Caco-2 (cell line): ENCODE measurements at places on chromosomes 16 and 17.
A peak's percentile ranks its signal among the peaks of the same experiment; 100 is the strongest.

GRCh38 chr17:46974086-46974485 lies 5.0 kb downstream of the RPRML start:
- DNase-seq = no peak

DNA sequence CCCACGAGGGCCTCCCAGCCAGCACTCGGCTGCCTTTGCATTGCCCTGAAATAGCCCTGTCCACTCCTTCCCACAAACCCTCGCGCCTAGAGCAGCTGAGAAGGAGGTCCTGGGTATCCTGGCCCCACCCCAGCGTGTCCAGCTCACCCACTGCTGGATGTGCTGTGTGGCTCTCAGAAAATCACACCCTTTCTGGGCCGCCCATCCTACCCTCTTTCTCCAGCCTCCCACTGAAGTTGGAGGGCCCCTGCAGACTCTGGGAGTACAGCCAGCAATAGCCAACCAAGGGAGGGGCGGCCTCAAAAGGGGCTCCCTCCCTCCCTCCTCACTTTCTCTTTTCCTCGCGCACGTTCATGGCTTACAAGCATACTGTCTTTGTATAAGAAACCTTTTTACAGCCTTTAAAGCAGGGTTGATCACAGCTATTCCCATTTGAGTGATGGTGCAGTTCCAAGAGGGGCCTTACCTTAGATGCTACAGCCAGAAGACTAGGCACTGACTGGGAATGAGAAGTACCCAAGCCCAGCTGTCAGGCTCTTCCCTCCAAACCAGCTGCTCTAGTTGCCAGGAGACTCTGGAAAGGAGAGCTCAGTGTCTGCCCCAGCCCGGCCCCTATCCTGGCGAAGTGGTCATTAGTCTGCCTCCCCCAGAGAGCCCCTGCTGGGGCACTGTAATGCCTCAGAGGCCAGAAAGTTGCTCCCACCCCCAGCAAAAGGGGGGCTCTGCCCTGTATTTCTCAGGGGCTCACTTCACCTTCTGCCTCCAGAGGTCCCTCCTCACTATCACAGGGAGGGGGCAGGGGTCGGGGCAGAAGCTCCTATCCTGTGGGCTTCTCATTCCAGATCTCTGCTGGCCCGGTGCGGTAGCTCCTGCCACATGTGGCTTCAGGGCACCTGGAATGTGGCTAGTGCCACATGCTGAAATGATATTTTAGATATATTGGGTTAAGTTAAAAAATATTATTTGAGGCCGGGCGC lies 38.1 kb downstream of the DCAKD start:
- no peak for DNase-seq

DNA sequence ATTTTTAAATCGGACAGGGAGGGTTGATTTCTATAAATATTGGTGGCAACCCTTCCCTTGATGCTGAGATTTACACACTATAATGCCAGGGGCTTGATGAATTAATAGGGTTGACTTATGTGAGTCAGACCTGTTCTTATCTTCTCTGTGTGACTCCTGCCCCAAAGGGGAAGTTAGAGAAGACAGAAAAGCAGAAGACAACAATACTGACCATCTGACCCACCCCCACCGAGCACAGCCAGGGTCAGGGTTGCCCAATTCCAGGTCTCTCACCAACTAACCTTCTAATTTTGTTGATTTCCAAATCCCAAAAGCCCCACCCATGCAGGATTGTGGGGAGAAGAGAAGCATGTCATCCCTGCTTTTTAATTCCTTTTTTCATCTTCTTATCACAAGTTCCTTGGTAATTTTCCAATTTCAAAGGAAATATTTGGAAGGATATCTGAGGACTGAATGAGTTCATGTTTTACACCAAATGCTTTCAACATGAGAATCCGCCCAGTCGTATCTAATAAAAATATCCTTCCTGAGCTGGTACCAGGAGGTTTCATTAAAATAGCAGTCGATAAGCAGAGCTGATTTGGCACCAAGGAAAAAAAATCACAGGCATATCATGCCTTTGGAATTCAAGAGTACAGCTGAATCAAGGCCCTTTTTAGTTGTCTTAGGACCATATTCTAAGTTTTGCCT lies 603.4 kb upstream of the CDH11 start:
- no peak for DNase-seq

DNA sequence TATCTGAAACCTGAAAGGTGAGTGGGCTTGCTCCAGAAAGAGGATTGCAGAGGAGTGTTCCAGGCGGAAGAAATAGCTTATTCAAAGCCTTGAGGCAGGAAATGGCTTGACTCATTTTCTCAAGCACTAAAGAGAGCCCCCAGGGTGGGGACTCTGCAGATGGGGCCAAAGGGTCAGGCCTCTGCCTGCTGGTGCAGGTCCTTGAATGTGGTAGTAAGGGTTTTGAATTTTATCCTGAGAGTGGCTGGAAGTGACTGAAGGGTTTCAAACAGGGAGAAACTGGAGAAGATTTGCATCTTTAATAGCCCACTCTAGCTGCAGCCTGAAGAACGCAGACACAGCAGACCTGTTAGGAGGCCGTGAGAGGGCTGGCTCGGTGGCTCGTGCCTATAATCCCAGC lies 144.4 kb downstream of the CCT6B start:
- no peak for DNase-seq

- DNase-seq = no peak
Observed at GRCh38 chr17:45743626-45744326, 40.3 kb upstream of the CRHR1 start.

GRCh38 chr16:23999663-24000062 lies 163.9 kb downstream of the PRKCB start:
- DNase-seq = no peak

GRCh38 chr16:85365120-85365519 lies 248.0 kb upstream of the GSE1 start:
- peak; percentile 57 for DNase-seq

- no peak for DNase-seq
Observed at GRCh38 chr16:12062343-12063003, 85.9 kb downstream of the SNX29 start.

- no peak for DNase-seq
Observed at GRCh38 chr16:74035816-74036215, 260.8 kb upstream of the PSMD7 start.

- DNase-seq = no peak
Observed at GRCh38 chr16:25950586-25951281, 259.0 kb downstream of the HS3ST4 start.

DNA sequence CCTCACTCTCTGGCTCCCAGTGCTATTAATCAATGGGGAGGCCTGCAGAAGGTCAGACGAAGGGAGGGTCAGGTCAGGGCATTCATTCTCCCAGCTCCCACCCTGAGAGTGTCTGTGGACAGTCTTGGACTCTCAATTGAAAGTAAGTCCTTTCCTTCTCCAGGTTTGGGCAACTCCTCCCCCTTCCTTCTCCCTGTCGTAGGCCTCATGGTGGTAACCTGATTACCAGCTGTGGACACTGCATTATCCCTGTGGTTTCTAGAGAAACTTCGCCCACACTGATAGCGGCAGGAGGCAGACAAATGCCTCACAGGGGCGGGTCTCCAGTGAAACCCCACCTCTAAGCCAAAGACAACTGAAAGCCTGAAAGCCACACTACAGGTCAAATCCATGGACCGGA lies 57.7 kb upstream of the SLC25A19 start:
- DNase-seq = peak; percentile 52

DNA sequence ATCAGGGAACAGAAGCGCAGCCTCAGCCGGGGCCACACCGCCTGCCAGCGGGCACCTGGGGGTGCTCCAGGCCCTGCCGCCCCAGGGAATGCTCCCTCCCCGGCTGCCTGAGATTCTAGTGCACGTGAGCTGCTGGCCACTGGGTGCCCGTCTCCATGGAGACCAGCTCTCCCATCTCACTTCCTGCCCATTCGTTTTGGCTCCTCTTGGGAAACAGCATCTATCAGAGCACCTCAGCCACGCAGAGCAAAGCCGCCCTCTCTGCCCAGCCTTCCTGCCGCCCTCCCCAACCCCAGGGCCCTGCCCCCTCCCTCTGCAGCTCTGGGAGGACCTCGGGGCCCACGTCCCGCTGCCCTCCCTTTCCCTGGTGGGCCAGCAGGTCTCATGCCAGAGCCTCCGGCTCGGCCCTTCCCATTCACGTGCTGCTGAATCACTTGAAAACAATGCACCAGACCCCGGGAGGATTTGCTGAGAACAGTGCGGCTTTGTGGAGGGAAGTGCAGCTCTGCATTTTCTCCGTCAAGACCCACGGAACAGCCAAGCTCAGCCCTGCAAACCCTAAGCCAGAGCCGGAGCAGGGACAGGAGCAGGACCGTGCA lies 19.4 kb downstream of the CEP295NL start:
- peak; percentile 95 for DNase-seq

DNA sequence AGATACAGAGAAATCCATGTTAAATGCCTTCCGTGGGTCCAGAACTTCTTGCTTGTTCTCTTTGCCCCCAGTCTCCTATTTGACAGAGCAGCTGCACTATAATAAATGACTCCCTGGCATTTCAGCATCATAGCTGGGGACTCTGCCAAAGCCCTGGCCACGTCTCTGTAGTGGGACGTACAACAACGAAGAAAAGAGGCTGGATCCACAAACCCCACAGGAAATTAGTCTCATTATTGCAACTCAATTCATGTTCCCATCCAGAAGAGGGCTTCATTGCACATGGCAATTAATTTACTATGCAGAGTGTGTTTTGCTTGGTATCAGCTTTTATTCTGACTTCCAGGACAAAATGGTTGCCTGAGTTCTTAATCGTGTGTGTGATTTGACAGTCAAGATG lies 121.3 kb downstream of the CDH13 start:
- DNase-seq = no peak

- DNase-seq = no peak
Observed at GRCh38 chr17:64084086-64084939, 45.6 kb downstream of the ERN1 start.

- no peak for DNase-seq
Observed at GRCh38 chr17:50822550-50822949, 12.8 kb upstream of the WFIKKN2 start.

DNA sequence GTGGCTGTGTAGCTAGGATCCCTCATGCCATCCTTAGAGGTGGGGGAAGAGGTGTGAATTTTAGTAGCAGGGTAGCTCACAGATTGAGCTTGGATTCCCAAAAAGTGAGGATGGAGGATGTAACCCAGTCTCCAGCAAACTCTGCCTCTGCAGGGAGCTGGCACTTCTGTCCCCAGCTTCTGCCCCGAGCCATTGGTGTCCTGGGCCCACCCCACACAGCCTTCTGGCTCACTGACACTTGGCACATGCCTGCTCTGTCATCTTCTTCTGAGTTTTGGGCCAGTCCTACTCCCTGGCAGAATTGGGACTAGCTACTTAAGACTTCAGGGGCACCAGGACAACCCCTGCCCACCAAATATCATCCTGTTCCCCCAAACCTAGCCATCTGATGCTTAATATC lies 2.3 kb downstream of the CACNG5 start:
- no peak for DNase-seq

DNA sequence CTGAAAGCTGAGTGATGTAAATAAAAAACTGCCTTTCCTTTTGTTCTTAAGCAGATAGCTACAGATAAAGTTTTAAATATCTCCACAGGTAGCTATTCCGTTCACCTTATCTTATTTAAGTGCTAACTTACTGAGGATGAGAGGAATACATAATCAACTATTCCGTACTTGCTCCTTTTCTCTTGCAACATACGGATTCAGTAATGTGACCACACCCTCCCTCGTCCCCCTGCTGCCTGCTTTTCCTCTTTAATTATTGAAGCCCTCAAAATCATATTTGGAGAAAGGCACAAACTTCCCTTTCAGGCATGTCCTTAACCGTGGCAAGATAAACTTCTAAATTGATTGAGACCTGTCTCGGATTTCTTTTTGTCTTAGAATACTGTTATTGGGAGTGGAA lies 101.4 kb downstream of the MAP2K4 start:
- DNase-seq = no peak

DNA sequence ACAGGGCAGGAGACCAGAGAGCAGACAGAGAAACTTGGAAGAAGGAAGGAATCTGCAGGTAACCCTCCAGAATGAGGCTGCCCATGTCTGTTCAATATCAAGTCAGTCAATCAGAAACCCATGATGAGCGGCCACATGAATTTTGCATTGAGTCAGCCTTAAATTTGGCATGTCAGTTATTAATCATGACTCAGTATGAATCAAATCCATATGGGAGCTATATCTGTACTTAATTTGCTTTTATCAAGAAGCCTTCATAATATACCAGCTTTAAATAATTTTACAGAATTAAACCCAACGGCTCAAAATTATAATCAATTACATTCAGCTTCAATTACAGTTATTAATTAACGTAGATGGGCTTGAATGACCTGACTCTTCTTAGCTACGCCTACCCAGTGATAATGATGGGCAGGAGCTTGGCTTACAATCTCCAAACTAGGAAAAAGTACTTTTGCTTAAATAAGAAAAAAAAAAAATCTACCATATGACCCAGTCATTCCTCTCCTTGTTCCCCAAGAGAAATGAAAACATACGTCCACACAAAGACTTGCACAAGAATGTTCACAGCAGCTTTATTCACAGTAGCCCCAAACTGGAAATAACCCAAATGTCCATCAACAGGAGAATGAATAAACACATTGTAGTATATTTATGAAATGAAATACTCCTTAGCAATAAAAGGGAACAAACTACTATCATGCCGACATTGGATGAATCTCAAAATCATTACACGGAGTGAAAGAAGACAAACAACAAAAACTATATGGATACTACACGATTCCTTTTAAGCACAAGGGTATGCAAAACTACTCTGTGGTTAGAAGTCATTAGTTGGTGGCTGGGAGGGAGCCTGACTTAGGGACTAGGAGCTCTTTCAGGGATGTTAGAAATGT lies 48.6 kb downstream of the SLC39A11 start:
- no peak for DNase-seq

- peak; percentile 91 for DNase-seq
Observed at GRCh38 chr17:74431568-74432423, at the start of gene GPRC5C. Gene GPRC5C, plus strand, starts transcription at chr17:74432088. Its CDS starts 7,689 bp downstream, at chr17:74439777.

GRCh38 chr17:60599220-60599619 lies 773 bp upstream of the PPM1D start:
- no peak for DNase-seq

DNA sequence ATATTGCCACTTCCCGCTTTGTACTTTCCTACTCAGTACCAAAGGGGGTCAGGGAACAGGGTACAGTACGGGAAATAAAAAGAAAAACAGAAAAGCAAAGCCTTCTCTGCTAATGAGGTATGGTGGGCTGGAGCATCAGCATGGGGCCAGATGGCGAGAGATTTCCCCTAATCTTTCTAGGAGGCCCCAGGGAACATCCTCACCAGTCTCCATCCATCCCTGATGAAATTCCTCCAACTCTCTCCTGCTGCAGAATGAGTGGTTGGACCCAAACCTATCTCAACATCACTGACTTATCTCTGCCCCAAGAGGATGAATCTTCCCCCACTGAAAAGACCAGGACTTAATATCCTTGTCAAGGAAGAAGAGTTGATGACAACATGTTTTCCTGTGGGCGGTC lies 185.6 kb downstream of the C16orf78 start:
- no peak for DNase-seq

- no peak for DNase-seq
Observed at GRCh38 chr17:38464251-38464722, 36.0 kb downstream of the ARHGAP23 start.

- no peak for DNase-seq
Observed at GRCh38 chr17:33015716-33016346, 24.2 kb downstream of the SPACA3 start.

DNA sequence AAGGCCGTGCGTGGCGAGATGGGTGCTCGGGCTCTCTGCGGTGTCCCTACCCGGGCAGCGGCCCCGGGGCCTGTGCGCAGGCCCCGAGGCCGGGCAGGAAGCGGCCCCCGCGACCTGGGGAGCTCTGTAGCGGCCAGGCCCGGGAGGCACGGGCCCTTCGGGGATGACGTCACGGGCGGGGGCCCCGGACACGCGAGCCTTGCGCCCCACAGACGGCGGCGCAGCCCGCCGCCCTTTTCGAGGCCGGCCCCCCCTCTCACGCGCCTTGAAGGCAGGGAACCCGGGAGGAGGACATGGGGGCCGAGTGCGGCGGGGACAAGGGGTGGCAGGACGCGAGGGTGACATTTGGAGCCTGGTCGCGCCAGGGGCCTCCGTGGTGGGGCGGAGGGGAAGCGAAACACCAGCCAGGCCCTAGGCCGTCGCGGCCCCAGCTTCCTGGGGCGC lies 1.1 kb downstream of the RAI1 start:
- no peak for DNase-seq
